ENCODE measurements at places on chromosomes 4 and X.

- DNase-seq, result no peak
Measured at GRCh38 chrX:1442724-1443367, 9.9 kb downstream of the ASMTL start.

DNA sequence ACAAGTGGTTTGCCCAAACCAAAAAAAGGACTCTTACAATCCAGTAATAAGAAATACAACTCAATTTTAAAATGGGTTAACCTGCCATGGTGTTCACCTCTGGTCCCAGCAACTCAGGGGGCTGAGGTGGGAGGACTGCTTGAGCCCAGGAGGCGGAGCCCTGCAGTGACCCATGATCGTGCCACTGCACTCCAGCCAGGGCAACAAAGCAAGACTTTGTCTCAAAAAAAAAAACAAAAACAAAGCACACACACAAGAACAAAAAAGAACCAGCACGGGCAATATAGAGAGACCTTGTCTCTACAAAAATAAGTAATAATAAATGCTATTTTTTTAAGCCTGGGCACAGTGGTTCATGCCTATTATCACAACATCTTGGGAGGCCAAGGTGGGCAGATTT, 28.7 kb downstream of the ARAP2 start:
- DNase-seq, result no peak

DNA sequence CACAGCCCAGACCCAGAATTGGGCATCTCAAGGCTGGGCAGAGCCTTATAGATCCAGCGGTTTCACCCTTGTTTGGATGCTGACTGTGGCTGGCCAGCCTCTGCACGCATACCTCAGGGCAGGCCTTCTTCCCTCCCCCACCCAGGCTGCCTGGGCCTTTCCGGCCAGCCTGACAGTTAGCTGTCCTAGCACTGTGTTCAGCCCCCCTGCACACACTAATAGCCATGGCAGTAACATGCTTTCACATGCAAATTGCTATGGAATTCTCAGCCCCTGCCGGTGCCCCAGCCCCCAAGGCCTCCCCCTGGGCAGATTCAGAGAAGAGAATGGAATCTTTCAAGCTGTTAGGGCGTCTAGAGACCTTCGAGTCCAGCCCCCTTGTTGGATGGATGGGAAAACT, 17.7 kb downstream of the EFNB1 start:
- no peak for DNase-seq

- DNase-seq, result peak; percentile 76
Measured at GRCh38 chr4:90127706-90128345, 632 bp downstream of the CCSER1 start.

DNA sequence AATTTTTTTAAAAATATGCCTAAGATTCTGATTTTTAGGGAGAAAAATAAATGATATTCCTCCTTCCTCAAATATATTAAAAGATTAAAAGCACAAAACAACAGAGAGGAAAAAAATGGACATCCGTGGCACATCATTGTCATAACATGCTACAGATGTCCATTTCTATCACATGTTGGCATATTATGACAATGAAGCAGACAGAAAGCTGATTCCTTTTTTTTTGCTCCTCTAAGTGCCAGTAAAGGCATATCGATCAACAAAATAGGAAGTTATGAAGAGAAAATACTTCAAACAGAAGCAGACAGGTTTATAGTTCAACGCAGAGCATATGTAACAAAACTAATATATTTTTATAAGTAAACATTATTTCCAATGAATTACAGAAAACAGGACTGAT, 11.2 kb downstream of the KLHL8 start:
- DNase-seq, result no peak

DNA sequence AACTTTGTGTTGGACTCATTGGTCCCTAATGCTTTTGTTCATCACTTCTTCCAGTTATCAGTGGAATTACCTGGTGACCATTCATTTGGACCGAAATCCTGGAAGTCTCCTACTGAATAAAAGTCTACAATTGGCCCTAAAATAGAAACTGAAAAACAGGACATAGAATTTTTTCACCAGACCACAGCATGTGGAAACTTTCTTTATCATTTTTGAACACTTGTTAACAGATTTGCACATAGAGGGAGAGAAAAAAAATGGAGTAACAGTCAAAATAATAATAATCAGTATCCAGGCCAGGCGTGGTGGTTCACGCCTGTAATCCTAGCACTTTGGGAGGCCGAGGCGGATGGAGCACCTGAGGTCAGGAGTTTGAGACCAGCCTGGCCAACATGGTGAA, 7.1 kb downstream of the EPGN start:
- DNase-seq, result no peak

GRCh38 chrX:154032160-154032559, 12.5 kb upstream of the IRAK1 start:
- DNase-seq, result no peak

- no peak for DNase-seq
Measured at GRCh38 chr4:10983268-10983667, 298.7 kb upstream of the CLNK start.

DNA sequence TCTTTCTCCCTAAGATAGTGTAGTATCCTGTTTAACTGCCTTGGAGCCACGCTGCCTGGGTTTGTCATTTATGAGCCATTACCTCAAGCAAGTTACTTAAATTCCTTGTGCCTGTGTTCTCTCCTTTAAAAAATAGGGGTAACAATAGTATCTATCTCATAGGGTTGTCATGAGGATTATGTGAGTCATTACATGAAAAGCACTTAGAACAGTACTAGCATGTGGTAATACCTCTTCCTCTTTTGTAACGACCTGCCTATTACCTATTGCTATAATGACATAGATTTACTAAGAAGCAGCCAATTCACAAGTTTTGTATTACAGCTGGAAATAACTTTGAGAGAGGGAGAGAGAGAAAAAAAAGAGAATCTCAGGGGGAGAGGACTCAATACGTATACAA, 834.7 kb downstream of the RAPGEF2 start:
- no peak for DNase-seq

- no peak for DNase-seq
Measured at GRCh38 chrX:119991005-119991787, 47.6 kb upstream of the NKAP start.

DNA sequence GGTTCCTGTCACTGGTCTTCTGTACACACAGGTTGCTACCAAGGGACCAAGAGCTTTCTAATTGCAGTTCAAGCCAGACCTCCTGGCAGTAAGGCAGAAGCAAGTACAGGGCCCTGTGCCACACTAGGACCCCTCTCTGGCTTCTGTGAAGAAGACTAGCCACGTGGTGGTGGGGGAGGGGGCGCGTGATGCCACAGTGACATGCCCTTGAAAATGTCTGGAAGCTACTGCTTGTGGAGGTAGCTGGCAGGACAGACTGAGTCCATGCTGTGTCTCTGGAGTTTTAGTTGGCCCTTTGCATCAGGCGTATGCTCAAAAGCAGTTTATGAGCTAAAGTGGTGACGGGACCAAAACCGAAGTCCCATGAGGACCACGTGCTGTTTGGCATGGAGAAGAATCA, 50.9 kb downstream of the RTL5 start:
- DNase-seq, result no peak

DNA sequence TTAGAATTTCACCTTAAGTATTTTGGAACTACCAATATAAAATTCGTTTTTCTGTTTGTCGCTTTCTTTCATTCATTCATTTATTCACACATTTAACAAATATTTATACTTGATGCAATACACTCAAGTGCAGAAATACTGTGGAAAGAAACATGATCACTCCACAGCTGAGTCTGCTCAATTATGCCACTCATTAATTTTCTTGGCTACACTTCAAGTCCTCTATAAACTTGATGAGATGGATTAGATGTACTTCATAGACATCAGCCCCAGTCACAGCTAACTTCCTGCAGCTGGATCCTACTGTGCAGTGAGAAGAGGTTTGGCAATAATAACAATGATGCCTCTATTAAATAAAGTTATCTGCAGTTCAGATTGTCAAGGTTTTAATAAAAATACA, 208.1 kb downstream of the PDGFC start:
- peak; percentile 11 for DNase-seq

DNA sequence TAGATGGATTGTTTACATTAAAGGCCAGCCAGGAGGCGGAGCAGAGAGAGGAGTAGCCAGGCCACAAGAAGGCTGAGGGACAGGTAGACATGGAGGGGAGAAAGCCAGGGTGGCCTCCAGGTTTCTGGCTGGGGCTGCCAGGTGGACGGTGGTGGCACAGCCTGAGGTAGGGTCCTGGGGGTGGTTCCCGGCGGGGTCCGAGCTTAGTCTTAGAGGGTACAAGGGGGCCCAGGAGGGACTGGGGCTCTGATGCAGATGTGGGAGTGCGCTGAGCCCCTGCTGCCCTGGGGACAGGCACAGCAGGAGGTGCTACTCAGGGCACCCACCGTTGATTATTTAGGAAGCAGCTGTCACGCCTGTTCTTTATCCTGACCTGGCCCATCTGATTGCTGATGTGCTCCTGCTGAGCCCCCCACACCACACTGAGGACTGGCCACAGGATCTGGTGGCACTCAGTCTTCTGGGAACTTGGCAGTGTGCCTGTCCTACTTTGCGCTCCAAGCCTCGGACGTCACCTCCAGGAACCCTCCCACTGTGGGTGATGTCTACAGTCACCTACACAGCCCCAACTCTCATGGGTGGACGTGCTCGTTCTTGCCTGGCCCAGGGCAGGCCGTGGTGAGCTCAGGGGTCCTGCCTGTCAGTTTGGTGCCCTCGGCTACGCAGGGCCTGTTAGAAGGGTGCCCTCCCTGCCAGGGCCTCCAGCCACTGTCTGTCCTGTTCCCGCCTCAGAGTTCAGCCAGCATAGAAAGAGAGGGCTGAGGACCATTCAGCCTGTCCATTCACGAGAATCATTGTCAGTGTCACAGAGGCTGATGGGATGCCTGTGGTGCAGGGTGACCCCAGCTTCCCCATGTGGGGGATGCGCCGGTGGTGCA, 12.0 kb downstream of the WFS1 start:
- DNase-seq, result no peak
